ENCODE measurements at places on chromosomes 16 and 17.

- DNase-seq, result no peak
Observed at GRCh38 chr17:78345791-78346494, 13.9 kb downstream of the SOCS3 start.

- peak; percentile 42 for DNase-seq
Observed at GRCh38 chr16:52912565-52913173, 140.0 kb downstream of the CHD9NB start.

GRCh38 chr17:59254742-59255141 lies 34.4 kb downstream of the GDPD1 start:
- DNase-seq, result no peak

GRCh38 chr17:14815079-14815478 lies 450.0 kb downstream of the PMP22 start:
- peak; percentile 29 for DNase-seq

- DNase-seq, result no peak
Observed at GRCh38 chr17:11645426-11645825, 47.2 kb downstream of the DNAH9 start.

DNA sequence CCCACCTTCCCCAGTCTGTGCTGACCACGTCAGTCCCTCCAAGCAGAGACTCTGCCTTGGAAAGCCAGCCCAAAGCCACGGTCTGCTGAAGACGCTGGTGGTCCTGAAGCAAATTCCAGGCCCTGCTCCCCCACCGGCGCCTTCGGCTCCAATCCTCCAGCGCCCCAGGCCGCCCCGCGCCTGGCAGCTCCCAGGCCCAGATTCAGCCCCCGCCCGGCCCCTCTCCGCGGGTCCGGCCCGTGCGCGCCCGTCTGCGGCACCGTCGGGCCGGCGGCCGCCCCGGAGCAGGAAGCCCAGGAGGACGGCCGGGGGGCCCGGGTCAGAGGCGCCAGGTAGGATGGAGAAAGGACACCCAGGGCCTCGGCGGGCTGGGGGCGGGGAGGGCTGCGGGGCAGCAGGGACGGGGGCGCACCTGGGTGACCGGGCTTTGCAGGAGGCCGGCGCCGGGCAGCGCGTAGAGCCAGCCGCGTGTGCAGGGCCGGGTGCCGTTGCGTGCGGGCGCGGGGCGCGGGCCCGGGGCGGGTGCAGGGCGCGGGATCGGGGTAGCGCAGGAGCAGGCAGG lies 594 bp upstream of the SLC22A31 start:
- DNase-seq, result no peak

DNA sequence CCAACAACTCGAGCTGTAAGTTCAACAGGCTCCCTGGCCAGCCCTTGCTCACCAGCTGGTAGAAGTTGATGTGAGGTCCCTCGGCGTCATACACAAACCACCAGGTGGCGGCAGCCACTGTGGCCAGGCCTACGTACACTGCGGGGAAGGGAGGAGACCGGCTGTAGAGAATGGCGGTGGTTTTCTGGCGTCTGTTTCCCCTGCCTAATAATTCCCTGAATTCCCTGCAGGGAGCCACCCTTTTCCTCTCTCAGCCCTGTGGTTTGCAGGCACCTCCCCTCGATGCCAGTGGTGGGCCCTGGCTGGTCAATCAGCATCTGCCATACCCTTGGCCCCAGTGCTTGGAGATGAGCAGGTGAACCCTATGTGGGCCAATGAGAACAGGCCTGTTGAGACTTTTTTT lies 18.9 kb upstream of the P2RX1 start:
- DNase-seq, result peak; percentile 24

DNA sequence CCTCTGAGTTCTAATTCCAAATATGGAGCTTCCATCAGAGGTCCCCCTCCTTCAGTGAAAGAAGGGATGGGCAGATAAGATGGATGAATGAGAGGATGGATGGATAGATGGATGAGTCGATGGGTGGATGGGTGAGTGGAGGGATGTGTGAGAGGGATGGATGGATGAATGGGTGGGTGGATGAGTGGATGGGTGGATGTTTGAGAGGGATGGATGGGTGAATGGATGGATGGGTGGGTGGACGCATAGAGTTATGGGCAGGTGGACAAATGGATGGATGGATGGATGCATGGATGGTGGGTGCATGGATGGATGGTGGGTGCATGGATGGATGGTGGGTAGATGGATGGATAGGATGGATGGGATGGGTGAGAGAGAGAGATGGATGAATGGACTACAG lies 69.0 kb downstream of the MGAT5B start:
- DNase-seq, result no peak

DNA sequence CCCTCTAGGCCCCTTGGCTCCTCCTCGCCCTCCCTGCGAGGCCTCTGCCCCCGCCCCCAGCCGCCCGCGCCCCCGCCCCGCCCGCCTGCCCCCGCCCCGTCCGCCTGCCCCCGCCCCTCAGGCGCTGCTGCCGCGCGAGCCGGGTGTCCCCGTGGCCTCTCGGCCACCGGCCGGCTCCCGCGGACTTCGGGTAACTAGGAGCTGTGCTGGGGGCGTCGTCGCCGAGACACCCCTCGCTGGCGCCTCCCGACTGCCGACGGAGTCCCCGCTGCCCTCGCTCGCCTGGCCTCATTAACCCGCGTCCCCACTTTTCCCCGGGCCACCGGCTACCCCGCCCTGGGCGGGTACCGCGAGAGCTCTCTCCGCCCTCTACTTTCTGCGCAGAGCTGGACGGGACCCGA lies at the start of gene TLCD1:
Gene TLCD1, minus strand, starts transcription at position 8 of the 401 bp plus-strand sequence. CDS start 136 bp downstream, outside the sequence.
- DNase-seq, result peak; percentile 80

DNA sequence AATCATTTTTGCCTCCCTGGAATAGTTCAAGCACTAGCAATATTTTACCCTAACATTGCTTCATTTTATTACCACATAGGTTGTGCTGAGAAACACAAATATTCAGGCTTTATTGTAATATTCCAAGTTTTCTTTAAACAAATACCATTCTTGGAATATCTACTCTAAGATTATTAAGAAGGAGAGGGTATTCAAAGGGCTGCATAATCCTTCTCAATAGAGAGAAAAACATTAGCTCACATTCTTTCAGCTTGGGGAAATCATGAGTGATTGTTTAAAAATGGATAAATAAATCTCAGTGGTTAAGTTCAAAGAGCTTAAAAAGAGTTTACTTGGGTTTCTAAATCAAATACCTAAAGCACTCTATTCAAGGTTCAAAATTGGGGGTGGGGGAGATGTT lies 111.9 kb upstream of the CORO6 start:
- no peak for DNase-seq

DNA sequence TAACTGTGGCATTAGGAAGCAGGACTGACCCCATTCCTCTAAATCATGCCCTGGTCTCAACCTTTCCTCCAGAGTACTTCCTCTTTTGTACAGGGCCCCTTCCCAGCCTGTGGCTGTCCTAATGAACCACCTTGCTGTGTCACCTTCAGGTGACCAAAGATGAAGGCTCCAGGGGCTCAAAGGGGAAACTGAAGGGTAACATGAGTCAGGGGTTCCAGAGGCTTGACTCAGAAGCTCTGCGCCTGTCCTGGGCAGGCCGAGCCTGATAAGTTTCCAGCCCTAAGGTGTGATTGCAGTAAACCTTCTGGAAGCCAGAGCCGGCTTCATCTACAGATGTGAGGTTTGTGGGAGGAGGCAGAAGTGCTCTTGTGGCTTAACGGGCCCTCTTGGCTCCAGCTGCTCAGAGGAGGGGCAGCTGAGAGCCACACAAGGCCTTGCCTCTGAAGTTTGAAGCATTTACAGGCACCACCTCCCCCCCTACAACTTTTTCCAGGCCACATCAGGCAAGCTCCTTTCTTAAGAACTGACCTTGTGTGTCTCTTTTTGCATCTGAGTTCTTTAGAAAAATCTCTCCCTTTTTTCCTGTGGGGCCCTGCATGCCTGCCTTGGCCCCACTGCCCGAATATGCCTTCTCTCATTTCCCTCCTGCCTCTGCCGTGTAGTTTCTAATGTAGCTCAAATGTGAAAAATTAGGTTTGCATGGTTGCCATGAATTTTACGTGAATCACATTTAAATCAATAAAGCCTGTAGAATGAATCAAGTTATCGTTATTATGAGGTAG lies 149.9 kb downstream of the CLEC16A start:
- DNase-seq, result peak; percentile 89

GRCh38 chr16:66525396-66526180 lies 24.3 kb downstream of the TK2 start:
- no peak for DNase-seq

GRCh38 chr17:67043283-67043682 lies 1.1 kb upstream of the CACNG1 start:
- no peak for DNase-seq

GRCh38 chr17:15480204-15480603 lies 12.8 kb upstream of the CDRT4 start:
- no peak for DNase-seq

DNA sequence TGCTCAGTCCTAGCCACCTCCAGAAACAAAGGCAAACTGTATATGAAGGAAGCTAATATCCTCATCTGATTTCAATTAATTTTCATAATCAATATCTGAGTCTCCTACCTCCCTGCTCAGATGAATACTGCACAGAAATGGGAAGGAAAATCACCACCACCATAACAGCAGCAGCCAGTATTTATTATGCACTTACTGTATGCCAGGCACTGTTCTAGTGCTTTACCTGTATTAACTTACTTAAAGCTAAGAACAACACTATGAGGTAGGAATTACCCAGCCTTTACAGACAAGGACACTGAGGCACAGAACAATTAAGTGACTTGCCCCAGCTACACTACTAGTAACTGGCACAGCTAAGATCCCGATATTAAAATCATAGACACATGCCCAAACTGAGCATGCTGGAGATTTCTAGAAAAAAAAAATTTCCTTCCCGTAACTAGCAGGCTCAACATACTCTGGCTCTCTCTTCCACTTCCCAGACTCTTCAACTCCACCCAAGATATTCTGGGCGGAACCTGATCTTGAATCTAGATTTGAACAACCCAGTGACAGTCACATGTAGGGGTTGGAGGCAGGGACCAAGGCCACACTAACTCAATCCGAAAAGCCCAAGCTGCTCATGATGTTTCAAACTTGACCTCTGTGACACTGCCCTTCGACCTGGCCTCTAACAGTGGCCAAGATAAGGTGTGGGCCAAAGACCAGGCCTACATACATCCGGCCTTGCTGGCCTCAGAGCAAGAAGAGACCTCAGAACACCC lies 3.9 kb downstream of the TRIM25 start:
- DNase-seq, result no peak

DNA sequence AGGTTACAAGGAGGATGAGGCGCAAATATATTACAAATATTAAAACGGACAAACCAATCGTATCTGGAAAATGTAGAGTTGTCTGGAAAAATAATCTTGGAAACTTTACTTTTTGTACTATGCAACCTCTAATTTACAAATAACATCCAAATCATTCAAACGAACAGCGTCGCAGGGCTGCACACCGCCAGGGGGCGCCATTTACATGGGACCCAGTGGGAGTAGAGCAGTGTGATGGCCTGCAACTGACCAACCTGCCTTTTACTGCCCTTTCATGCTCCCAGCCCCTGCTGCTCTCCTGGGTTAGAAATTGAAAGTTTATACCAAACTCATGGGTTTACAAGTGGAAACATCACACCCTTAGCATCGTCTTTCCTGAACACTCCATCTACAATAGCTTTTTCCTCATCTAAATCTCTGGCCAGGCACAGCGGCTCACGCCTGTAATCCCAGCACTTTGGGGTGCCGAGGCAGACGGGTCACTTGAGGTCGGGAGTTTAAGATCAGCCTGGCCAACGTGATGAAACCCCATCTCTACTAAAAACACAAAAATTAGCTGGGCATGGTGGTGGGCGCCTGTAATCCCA lies 10.0 kb downstream of the PITPNC1 start:
- DNase-seq, result peak; percentile 70

GRCh38 chr16:82506692-82507670 lies 119.8 kb upstream of the CDH13 start:
- no peak for DNase-seq

- DNase-seq, result no peak
Observed at GRCh38 chr17:61996916-61997605, 68.0 kb downstream of the MED13 start.

GRCh38 chr16:83727751-83728352 lies 79.9 kb upstream of the HSBP1 start:
- no peak for DNase-seq

GRCh38 chr17:19507775-19508576 lies 25.7 kb upstream of the SLC47A1 start:
- peak; percentile 75 for DNase-seq

GRCh38 chr16:31084584-31085302 lies 4.0 kb downstream of the PRSS53 start:
- no peak for DNase-seq

- DNase-seq, result no peak
Observed at GRCh38 chr16:19810817-19811731, 73.6 kb downstream of the GPRC5B start.

DNA sequence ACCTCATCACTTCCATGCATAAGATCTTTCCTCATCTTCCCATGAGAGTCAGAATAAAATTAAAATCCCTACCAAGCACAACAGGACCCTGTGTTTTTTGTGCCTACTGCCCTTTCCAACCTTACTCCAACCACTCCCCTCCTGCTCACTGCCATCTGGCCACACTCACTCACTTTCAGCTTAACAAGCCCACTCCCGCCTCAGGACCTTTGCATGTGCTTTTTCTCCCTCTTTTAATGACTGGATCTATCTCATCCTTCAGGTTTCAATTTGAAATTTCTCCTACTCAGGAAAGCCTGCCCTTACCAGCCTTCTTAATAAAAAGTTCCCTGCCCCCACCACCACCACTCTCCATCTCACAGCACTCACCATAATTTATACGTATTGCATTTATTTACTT lies 14.7 kb downstream of the C17orf67 start:
- DNase-seq, result no peak

DNA sequence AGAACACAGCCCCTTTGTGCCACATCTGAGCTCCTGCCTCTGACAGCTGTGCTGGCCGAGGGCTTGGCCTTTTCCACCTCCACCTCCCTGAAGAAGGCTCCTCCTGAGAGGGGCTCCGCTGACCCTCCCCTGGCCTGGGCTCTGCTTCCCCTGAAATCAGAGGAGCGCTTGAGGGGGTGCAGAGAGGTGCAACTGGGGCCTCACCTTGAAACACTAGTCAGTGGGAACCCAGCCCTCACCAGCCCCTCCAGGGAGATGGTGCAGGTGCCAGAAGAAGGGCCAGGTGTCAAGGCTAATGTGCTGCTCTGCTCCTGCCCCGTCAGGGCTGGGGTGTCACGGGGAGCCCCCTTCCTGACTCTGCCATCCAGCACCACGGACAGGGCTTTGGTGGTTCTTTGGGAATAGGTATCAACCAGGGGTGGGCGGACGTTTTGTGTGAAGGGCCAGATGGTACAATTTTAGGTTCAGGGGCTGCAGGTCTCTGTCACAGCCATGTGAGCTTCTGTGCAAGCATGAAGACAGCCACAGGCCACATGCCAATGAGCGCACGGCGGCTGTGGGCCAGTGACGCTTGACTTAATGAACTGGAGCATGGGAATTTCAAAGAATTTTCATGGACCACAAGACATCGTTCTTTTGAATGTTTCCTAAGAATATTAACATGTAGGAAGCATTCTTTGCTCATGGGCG lies 2.1 kb upstream of the ZG16B start:
- DNase-seq, result no peak

GRCh38 chr17:63699638-63700527 lies at the start of gene LIMD2:
Gene LIMD2 (minus strand): TSS chr17:63700125. CDS start chr17:63699298, 827 bp downstream.
- peak; percentile 79 for DNase-seq

- no peak for DNase-seq
Observed at GRCh38 chr17:73404246-73404645, 92.4 kb upstream of the CDC42EP4 start.

GRCh38 chr17:45976755-45977505 lies 22.1 kb upstream of the STH start:
- no peak for DNase-seq

Data from activated CD4-positive, alpha-beta T cell treated with anti-CD3 and anti-CD28 coated beads, Interleukin-2, amount 50 U/mL, for 16 hours (primary cell).